ENCODE measurements at places on chromosomes 3 and 15. TPM values are rescaled to one million over a fixed set of nuclear protein-coding genes. Genes with fewer than 3 reads are reported as not detected.
A peak's percentile ranks its signal among the peaks of the same experiment; 100 is the strongest.

DNA sequence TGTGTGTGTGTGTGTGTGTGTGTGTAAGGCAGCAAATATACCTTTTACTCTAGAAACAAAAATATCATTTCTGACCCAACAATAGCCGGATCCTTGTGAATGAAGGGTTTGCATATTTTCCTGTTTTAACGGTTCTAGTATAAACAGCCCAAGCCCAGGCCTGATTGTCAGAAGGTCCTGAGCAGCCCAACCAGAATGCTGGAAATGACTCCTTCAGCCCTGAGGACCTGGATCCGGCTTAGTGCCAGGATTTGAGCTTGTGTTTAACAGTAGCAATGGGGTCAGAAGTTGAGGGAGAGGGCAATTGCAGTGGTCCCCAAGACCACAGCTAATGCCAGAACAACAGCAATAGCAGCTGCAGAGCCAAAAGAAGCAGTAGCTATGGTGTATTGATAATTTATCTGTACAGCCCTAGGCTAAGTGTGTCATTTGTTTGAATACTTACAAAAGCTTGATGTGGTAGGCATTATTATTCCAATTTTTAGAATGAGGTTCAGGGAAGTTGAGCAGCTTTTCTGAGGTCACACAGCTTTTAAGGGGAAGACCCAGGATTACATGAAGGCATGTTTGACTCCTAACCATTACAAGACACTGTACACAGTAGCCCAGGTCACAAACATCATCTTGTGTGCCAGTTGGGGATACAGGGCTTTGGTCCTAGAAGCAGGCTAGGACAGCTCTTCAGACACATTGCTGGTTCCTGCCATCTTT, 12.8 kb downstream of the FOXL2 start:
- DNase-seq, result no peak

- peak; percentile 18 for DNase-seq
These were observed 1.6 kb downstream of the ANKRD63 start for GRCh38 chr15:40281057-40281800.

GRCh38 chr3:30292192-30292893, 314.1 kb upstream of the TGFBR2 start:
- no peak for DNase-seq

The UCN2 gene
- not detected for total RNA-seq

The COLQ gene
- total RNA-seq, result 1.7 TPM
